ENCODE measurements at places on chromosomes 6 and 20.

DNA sequence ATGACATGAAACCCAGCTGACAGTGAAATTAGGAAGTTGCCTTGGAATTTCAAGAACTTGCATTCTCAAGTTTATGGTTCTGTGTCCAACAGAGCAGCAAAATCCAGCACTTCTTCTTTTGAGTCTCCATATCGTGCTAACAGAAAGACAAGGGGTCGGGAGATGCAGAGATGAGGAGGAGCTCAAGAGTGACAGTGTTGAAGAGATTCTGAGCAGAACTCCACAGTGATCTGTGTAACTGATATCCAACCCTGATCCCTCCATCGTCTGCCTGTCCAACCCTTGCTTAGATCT is 21.2 kb upstream of the BTN1A1 start:
- DNase-seq, result no peak
- no peak overlapping the region for H3K27ac ChIP-seq
- no peaks in the 10 kb centered on the region for H3K27me3 ChIP-seq
- H3K36me3 ChIP-seq, result no peaks in the 10 kb centered on the region
- H3K4me3 ChIP-seq, result no peak overlapping the region

GRCh38 chr6:134454794-134455193 is 136.9 kb upstream of the SGK1 start:
- H3K27ac ChIP-seq, result no peak overlapping the region
- DNase-seq, result no peak
- H3K27me3 ChIP-seq, result no peaks in the 10 kb centered on the region
- H3K4me1 ChIP-seq, result peaks cover 5% of the 10 kb centered on the region

DNA sequence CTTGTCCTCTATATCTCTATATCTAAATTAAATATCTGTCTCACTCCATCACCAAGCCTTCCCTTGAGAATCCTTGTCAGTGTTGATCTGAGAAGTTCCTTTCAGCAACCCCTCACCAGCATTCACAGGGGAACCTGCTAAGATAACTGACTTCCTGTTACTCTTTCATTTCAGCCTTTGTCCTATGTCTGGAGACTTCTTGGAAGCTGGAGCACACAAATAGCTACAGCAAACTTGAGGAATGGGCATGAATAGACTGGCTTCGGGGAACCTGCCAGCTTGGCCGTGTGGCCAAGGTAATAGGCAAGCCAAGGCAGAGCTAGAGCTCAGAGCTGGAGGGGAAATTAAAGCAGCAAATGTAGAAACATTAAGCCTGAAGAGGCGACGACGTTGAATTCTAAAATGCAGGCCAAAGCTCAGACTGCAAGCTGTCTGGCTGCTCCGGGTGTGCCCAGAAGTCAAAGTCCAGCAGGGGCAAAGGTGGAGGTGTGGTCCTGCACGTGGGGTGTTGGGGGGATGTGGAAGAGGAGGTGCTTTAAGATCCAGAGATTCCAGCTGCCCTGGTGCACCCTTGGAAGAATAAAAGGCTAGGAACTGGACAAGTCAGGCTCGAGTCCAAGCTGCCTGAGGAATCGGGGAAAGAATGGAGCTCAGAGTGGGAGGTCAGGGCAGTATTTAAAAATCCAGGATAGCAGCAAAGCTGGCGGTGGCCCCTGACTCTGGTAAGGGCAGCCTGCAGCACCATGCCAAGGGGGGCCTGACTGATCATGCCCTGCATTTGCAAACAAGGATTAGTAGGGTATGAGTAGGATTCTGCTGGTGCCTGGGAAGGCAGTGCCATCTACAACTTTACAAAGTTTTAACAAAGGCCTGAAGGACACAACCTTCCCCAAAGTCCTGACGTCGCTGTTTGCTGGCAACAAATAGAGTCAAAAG is 185.0 kb upstream of the SGK1 start:
- H3K4me3 ChIP-seq, result no peak overlapping the region
- no peaks in the 10 kb centered on the region for H3K27me3 ChIP-seq
- H3K27ac ChIP-seq, result no peak overlapping the region
- no peaks in the 10 kb centered on the region for H3K36me3 ChIP-seq
- H3K4me1 ChIP-seq, result no peaks in the 10 kb centered on the region
- no peak for DNase-seq

DNA sequence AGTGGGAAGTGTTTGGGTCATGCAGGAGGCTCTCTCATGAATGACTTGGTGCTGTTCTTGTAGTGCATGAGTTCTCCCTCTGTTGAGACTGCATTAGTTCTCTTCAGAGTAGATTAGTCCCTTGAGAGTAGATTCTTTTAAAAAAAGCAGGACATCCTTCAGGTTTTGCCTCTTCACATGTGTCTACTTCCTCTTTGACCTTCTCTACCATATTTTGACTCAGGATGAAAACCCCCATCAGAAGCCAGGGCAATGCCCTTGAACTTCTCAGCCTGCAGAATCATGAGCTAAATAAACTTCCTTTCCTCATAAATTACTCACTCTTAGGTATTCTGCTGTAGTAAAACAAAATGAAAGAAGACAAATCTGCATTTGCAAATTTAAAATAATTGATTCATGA is 170.3 kb downstream of the CD109 start:
- no peaks in the 10 kb centered on the region for H3K27me3 ChIP-seq
- no peak for DNase-seq
- no peak overlapping the region for H3K4me3 ChIP-seq
- H3K27ac ChIP-seq, result no peak overlapping the region

GRCh38 chr6:163438940-163439335 is 24.4 kb downstream of the QKI start:
- peaks cover 5% of the 10 kb centered on the region for H3K4me1 ChIP-seq
- peak; percentile 13 for DNase-seq
- no peak overlapping the region for H3K4me3 ChIP-seq
- no peaks in the 10 kb centered on the region for H3K36me3 ChIP-seq
- no peaks in the 10 kb centered on the region for H3K27me3 ChIP-seq

GRCh38 chr6:33797626-33798342 is 6.0 kb downstream of the MLN start:
- no peak for DNase-seq
- no peaks in the 10 kb centered on the region for H3K36me3 ChIP-seq
- no peak overlapping the region for H3K4me3 ChIP-seq
- no peaks in the 10 kb centered on the region for H3K4me1 ChIP-seq
- H3K27me3 ChIP-seq, result no peaks in the 10 kb centered on the region

DNA sequence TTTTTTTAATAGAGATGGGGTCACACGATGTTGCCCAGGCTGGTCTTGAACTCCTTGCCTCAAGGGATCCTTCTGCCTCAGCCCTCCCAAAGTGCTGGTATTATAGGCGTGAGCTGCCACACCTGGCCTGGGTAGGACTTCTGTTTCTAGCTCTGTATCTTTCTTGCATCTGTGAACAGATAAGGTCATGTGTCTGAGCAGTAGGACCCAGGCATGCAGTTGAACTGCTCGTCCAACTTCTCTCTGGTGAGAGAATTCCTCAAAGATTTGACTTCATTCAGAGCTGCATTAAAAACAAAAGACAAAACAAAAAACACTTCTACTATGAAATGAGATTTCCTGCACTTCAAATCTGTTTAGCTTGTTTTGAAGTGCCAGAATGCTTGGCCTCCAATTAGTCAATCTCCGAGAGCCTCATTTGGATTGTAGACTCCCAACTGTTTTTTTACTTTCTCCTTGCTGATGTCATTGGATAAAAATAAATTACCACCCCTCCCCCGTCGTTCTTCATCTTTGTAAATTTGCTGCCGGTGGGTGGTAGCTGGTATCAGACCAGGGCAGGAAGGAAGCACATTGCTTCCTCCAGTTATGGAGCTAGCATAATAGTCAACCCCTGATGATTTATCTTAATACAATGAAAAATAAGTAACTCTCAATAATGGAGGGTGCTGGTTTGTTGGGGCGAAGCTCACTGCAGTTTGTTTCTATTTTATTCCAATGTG is 17.6 kb downstream of the CD109 start:
- H3K27me3 ChIP-seq, result no peaks in the 10 kb centered on the region
- H3K4me1 ChIP-seq, result no peaks in the 10 kb centered on the region
- no peak overlapping the region for H3K4me3 ChIP-seq
- DNase-seq, result no peak
- H3K27ac ChIP-seq, result no peak overlapping the region

DNA sequence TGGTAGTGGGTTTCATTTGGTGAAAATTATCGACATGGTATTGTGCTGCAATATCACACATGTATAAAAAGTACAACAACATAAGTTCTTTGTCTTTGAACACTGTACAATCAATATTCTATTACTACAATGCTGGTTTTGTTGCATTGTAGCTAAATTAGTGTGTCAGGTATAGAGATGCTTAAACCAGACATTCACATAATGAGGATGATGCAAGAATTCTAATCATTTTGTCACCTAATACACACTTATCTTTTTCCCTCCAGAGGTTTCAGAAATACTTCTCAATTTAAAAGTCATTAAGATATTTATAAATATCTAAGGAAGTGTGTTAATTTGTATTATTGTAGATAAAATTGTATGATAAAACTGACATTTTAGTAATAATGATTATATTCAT is 174.8 kb upstream of the MAN1A1 start:
- H3K4me1 ChIP-seq, result no peaks in the 10 kb centered on the region
- DNase-seq, result no peak
- H3K27ac ChIP-seq, result no peak overlapping the region
- H3K36me3 ChIP-seq, result no peaks in the 10 kb centered on the region

- H3K36me3 ChIP-seq, result no peaks in the 10 kb centered on the region
- no peaks in the 10 kb centered on the region for H3K4me1 ChIP-seq
- H3K27ac ChIP-seq, result no peak overlapping the region
- no peaks in the 10 kb centered on the region for H3K27me3 ChIP-seq
- H3K4me3 ChIP-seq, result no peak overlapping the region
Measured at GRCh38 chr6:138291036-138291848, 73.0 kb upstream of the PBOV1 start.

- no peaks in the 10 kb centered on the region for H3K4me1 ChIP-seq
- DNase-seq, result no peak
- no peak overlapping the region for H3K4me3 ChIP-seq
- H3K36me3 ChIP-seq, result peaks cover 13% of the 10 kb centered on the region
- no peaks in the 10 kb centered on the region for H3K27me3 ChIP-seq
- no peak overlapping the region for H3K27ac ChIP-seq
Measured at GRCh38 chr20:25683050-25683449, 13.6 kb downstream of the ZNF337 start.

- H3K27ac ChIP-seq, result no peak overlapping the region
- no peaks in the 10 kb centered on the region for H3K4me1 ChIP-seq
- H3K27me3 ChIP-seq, result no peaks in the 10 kb centered on the region
- H3K36me3 ChIP-seq, result no peaks in the 10 kb centered on the region
- DNase-seq, result no peak
Measured at GRCh38 chr6:74872754-74873476, 332.9 kb downstream of the COL12A1 start.

- no peak overlapping the region for H3K4me3 ChIP-seq
- H3K4me1 ChIP-seq, result no peaks in the 10 kb centered on the region
- no peaks in the 10 kb centered on the region for H3K27me3 ChIP-seq
- no peaks in the 10 kb centered on the region for H3K36me3 ChIP-seq
Measured at GRCh38 chr6:47854971-47855370, 73.1 kb downstream of the OPN5 start.

DNA sequence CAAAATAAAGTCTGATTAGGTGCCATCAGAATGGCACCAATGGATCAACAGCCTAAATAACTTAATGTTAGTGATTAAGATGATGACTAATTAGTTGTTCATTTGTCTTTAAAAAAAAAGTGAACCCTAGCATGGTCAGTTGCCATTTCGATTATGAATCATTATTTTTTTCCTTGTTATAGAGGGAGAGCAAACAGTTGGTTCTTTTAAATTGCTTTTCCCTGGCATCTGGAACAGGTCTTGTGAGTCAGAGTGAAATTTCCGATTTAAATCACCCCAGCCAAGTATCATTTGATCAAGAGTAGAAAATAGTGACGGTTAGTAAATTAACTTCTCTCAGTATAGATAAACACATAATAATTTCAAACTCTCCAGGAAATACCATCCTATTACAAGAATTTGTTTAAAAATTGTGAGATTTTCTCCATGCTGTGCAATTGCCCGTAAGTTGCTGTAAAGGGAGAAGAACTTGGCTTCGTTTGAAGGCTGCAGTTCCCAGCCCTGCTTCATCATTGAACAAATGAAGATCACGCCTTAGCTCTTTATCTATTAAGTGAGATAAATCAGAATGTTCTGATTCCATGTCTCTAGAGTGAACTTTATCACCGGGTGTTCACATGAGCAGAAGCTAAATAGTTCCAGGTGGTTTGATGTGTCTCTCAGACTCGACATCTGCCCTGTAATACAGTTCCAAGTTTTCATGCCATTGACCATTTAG is 741.3 kb downstream of the DOK5 start:
- no peak for DNase-seq
- no peaks in the 10 kb centered on the region for H3K27me3 ChIP-seq
- H3K4me3 ChIP-seq, result no peak overlapping the region
- H3K4me1 ChIP-seq, result no peaks in the 10 kb centered on the region
- H3K36me3 ChIP-seq, result no peaks in the 10 kb centered on the region
- no peak overlapping the region for H3K27ac ChIP-seq

DNA sequence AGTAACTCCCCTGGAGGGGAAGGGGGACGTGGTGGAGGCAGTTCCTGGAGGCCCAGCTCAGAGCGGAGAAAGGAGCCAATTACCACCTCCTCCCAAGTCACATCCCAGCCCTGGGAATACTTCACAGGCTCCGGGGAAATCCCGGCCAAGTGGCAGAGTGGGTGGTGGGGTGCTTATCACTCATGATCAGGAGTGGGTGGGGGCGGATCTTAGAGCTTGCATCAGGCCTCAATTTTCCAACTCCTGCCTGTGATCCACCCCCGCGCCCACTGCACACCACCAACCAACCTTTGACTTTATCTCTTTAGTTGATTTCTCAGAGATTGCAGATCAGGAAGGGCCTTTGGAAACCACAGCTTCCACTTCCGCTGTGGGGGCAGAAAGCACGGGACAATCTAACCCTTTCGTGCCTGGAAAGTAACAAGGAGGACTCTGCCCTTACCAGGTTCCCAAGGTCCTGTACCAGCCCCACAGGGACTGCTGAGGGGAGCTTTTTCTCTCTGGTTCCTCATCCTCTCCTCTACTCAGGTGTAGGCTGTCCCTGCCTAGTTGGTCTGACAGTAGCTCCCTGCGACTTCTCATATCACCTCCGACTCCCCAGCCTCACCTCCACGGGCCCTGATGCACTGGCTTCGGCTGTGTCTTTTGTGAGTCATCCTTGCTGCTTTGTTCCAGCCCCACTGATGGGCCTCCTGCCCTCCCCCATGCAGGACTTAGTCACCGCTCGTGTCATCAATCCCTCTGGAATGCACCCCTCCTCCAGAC is 24.9 kb upstream of the IER3 start:
- H3K27me3 ChIP-seq, result no peaks in the 10 kb centered on the region
- H3K27ac ChIP-seq, result no peak overlapping the region
- H3K36me3 ChIP-seq, result no peaks in the 10 kb centered on the region

Data from effector memory CD4-positive, alpha-beta T cell (primary cell).